Hematopoietic multipotent progenitor cell treated with erythropoietin and hydrocortisone succinate and interleukin-3 and kit ligand, for 4 days (in vitro differentiated cells): ENCODE measurements at places on chromosomes 2 and 18.

GRCh38 chr2:222290736-222291484 lies 7.9 kb downstream of the PAX3 start:
- DNase-seq, result no peak

DNA sequence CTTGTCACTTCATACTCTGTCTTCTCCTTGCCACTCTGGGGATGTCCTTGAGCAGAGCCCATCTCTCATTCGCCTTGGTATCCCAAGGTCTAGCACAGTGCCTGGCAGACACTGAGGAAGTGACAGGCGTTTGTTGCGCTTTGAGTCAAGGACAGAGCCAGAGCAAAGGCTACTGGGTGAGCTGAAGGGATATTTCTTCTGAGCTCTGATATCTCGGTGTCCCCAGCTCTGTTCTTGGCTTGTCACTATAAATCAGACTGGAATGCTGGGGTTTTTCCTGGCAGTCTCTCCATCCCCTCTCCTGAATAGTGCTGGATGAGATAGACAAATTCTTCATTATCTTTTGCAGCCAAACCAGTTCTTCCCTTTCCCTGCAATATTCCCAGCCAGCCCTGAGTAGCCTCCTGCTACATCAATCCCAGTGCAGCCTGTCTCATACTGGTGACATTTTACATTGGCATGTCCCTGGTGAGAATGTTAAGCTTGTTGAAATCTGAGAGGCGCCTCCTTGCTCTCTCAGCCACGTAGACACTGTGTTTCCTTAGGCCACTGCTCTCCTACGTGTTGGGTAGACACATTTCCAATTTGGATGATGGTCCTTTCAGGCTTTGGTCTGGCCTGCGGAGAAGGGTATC lies 61.7 kb downstream of the CTIF start:
- no peak for DNase-seq

DNA sequence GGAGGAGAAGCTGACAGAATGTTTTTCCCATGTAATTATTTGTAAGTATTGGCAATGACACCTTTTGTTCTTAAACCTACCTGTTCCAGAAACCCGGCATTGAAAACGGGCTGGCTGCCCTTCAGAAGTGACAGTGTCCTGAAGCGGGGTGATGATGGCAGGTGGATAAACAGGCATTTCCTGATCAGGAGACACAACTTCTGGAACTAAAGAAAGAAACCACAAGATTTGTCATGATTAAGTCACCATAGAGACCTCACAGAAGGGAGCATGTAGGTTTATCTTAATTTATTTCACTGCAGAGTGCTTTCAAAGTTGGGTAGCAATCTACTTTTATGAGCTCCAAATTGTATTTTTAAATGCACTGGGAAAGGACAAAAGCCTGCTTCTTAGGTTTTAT lies 43.1 kb downstream of the TTN start:
- DNase-seq, result no peak

DNA sequence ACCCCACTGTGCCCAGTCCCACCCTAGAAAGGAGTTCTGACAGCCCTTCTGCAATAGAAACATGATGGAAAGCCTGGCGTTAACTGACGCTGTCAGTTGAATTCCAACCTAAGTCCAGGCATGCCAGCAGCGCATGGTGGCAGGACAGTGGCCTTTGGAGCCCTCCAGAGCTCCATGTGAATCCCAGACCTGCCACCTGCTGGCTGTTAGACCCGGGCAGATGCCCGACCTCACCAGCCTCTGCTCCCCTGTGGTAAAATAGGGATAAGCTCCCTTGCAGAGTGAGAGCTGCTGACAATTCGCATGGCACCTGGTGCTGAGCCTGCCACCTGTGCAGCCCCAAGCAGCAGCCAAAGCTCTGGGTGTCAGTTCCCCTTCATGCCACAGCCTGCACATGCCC lies 138.6 kb downstream of the LOXHD1 start:
- peak; percentile 7 for DNase-seq

- DNase-seq, result no peak
Observed at GRCh38 chr2:229170916-229171315, 100.2 kb downstream of the PID1 start.

- DNase-seq, result no peak
Observed at GRCh38 chr2:10873171-10873570, 38.6 kb upstream of the KCNF1 start.

- peak; percentile 51 for DNase-seq
Observed at GRCh38 chr2:157181234-157181633, 76.3 kb upstream of the GALNT5 start.

DNA sequence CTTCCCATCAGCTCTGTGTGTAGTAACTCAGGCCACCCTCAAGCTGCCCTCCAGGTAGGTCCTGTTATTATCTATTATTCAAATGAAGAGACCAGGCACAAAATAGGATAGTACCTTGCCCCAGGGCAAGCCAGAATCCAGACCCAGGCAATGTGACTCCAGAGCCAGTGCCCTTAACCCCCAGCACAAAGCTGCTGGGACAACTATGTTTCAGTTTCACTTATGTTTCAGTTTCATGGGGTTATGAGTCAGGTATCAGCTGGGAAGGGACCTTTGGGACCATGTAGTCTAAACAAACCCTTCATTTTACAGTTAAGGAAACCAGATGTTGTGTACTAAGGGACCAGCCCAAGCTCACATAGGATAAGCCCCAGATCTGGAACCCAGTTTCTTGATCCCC lies 10.0 kb downstream of the HK2 start:
- no peak for DNase-seq

GRCh38 chr18:74608681-74609080 lies 11.0 kb downstream of the ZNF407 start:
- DNase-seq, result no peak

GRCh38 chr2:150469706-150470274 lies 17.7 kb downstream of the RND3 start:
- no peak for DNase-seq

GRCh38 chr18:77208964-77209363 lies 40.7 kb upstream of the GALR1 start:
- peak; percentile 84 for DNase-seq

DNA sequence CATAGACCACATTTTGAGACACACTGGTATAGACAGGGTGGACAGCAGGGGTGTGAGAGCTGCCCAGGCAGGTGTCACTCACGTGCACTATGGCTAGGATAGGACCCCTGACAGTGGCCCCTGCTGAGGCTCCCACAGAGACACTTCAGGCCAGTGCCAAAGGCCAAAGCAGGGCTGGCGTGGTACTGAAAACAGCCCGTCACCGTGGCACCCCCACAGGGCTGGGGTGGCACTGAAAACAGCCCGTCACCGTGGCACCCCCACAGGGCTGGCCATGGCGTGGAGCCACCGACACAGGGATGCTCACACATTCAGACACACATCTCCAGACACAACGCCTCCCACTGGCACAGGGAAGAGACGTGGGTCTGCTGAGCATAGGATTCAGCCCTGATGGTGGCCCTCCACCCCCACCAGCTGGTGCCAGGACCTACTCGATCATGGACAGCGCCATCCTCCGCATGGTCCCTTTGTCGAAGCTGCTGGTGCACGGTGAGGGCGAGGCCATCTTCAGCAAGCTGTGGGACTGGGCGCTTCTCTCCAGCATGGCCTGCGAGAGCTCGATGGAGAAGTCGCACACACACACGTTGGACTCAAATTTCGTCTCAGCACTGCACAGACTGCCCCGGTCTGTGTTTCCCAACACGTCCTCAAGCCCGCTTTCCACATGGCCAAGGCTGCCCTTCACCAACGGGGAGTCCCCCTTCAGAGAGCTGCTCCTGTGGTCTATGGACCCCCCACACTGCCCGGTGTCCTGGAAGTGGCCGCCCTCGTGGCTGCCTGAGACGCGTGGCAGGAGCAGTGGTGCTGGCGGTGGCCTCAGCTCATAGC lies 34.1 kb downstream of the ANKMY1 start:
- no peak for DNase-seq

DNA sequence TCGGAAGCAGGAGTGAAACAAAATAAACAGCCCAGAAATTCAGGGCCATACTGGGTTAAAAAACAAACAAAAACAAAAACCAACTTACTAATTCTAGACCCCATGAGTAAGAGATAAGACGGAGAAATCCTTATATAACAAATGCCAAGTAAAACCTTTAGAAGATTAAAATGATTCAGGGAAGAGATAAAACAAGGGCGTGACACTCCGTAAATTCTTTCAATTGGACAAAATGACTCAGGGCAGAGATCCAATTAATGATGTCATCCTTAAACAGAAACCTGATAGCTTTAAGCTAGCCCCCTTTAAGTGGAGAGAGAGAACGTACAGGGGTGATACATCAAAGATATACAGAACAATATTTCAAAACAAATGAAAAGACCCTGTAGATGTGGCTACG lies 317.4 kb downstream of the NBAS start:
- DNase-seq, result peak; percentile 35
